ENCODE measurements at places on chromosomes 4 and X. TPM values are rescaled to one million over a fixed set of nuclear protein-coding genes. Genes with fewer than 3 reads are reported as not detected.
A peak's percentile ranks its signal among the peaks of the same experiment; 100 is the strongest.

GRCh38 chrX:44596277-44596676 is 53.6 kb upstream of the FUNDC1 start:
- H3K27ac ChIP-seq, result no peak overlapping the region
- DNase-seq, result no peak
- H3K4me1 ChIP-seq, result no peaks in the 10 kb centered on the region
- no peaks in the 10 kb centered on the region for H3K36me3 ChIP-seq
- H3K27me3 ChIP-seq, result no peaks in the 10 kb centered on the region

DNA sequence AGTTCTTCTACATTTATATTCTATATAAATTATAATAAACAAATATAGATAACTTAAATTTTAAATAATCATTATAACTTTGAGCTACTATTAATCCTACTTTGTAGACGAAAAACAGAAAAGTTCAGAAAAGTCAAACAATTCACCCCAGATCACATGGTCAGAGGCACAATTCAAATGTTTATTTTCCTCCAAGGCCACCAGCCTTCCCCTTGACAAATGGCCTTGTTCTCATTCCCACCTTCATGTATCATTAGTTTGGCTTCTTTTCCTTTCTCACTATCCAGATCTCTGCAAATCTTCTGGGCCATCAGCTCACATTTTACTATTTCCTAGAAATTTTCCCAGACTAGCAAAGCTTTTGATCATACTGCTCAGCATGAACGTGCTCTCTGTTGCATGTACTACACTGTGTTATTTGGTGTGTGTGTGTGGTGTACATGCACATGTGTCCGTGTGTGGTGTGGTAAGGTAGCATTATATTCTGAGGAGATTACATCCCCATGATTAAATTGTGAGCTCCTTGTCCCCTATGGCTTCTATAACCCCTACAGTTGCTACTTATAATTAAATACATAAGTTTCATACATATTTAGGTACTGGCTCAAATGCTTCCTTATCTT is 61.5 kb downstream of the ADGRA3 start:
- H3K4me1 ChIP-seq, result peaks cover 34% of the 10 kb centered on the region
- no peak for DNase-seq
- peak overlapping the region; percentile 37 for H3K27ac ChIP-seq

GRCh38 chr4:54547299-54548097 is 110.3 kb upstream of the KIT start:
- H3K4me3 ChIP-seq, result no peak overlapping the region
- H3K4me1 ChIP-seq, result no peaks in the 10 kb centered on the region
- H3K27me3 ChIP-seq, result no peaks in the 10 kb centered on the region
- H3K27ac ChIP-seq, result no peak overlapping the region
- H3K36me3 ChIP-seq, result no peaks in the 10 kb centered on the region
- no peak for DNase-seq

DNA sequence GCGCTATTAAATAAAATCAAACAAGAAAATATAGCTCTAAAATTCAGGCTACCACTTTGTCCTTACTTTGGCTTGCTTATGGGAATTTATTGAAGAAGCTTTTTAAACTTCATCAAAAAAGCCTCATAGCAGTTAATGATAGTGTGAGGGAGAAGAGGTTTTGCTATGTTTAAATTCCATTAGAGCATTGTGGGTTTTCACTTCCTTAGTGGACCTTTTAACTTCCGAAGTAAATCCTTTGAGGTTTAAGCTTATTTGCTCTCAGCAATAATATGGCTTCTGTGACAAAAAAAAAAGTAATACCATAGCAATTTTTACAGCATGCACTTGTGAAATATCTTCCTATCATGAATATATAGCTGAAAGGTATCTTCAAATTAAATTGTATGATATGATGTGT is 120.2 kb upstream of the NDST4 start:
- no peak overlapping the region for H3K27ac ChIP-seq
- H3K36me3 ChIP-seq, result no peaks in the 10 kb centered on the region
- no peaks in the 10 kb centered on the region for H3K4me1 ChIP-seq
- H3K4me3 ChIP-seq, result no peak overlapping the region
- H3K27me3 ChIP-seq, result peaks cover 2% of the 10 kb centered on the region
- no peak for DNase-seq

DNA sequence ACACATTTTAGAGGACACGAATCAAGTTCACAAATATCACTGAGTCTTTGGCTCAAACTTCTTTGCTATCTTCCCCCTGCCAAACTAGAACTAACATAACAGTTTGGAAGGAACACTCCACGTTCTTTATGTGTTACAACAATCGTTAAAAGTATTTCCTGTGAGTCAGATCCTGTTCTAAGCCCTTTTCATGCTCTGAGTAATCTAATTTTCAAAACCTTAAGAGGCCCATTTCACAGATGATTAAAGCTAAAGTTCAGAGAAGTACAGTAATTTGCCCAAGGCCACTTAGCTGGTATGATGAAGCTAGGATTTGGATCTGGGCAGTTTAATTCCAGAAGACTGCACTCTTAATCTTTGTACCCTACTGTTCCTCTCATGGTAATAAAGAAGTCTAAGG is 854.4 kb upstream of the INTU start:
- H3K27ac ChIP-seq, result no peak overlapping the region
- H3K36me3 ChIP-seq, result no peaks in the 10 kb centered on the region
- no peak for DNase-seq

DNA sequence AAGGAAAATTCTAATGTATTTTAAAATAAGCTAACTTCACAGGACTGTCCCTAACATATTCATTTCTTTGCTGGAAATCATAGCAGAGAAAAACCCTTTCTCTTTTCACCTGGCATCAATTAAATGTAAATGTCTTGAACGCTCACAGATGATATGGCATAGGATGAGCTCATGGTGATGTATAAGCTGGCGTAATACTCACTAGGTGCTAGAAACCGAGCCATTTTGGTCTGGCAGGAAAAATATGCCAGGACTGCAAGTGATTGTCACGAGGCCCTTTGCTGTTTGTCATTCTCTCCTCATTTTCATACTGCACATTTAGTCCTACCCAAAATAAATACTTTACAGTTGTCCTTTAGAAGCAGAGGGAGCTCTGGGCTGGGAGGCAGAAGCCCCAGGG is 222.7 kb upstream of the LNX1 start:
- no peaks in the 10 kb centered on the region for H3K36me3 ChIP-seq
- H3K4me1 ChIP-seq, result no peaks in the 10 kb centered on the region
- H3K4me3 ChIP-seq, result no peak overlapping the region
- no peak for DNase-seq
- H3K27me3 ChIP-seq, result no peaks in the 10 kb centered on the region

DNA sequence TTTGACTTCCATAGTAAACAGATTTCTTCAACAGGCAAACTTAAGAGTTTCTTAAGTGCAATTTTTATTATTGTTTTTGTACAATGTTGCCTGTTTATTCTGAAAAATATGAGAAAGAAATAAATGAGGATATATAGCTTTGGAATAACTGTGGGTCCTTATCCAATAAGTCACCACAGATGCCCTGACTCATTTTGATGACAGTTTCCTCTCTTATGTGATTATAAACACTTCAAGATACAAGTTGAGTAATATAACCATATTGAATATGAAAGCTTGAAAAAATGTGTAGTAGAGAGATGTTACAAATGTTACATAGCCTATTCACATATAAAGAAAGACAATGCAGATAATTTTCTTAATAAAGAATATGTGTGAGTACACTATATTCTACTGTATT is 931.6 kb downstream of the RAPGEF2 start:
- no peak overlapping the region for H3K4me3 ChIP-seq
- H3K27me3 ChIP-seq, result no peaks in the 10 kb centered on the region
- no peak for DNase-seq
- H3K4me1 ChIP-seq, result no peaks in the 10 kb centered on the region

GRCh38 chrX:154015581-154016264 is 4.0 kb downstream of the IRAK1 start:
- peaks cover 3% of the 10 kb centered on the region for H3K4me1 ChIP-seq
- no peaks in the 10 kb centered on the region for H3K36me3 ChIP-seq
- no peak overlapping the region for H3K4me3 ChIP-seq
- no peak overlapping the region for H3K27ac ChIP-seq

DNA sequence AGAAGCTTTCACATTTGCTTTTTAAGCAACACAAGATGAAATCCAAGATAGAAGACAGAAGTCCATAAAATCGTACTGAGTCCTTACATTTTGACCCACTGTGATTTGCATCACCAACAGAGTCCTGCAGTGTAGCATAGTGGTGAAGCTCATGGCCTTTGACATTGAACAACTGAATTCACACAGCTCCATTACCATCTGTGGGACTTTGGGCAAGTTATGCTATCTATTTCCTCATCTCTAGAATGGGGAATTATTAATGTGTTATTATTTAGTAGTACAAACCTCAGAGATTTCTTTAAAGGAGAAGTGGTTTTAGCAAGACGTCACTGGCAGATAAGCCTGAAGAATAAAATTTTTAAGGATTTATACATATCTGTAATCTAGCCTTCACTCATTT is 10.7 kb downstream of the GPRIN3 start:
- no peak for DNase-seq
- no peak overlapping the region for H3K4me3 ChIP-seq
- H3K4me1 ChIP-seq, result no peaks in the 10 kb centered on the region
- no peaks in the 10 kb centered on the region for H3K36me3 ChIP-seq
- no peaks in the 10 kb centered on the region for H3K27me3 ChIP-seq
- H3K27ac ChIP-seq, result no peak overlapping the region

GRCh38 chr4:82320351-82320750 is 53.4 kb downstream of the HNRNPD start:
- H3K27ac ChIP-seq, result no peak overlapping the region
- H3K4me1 ChIP-seq, result no peaks in the 10 kb centered on the region
- no peak overlapping the region for H3K4me3 ChIP-seq
- no peak for DNase-seq
- H3K36me3 ChIP-seq, result no peaks in the 10 kb centered on the region
- no peaks in the 10 kb centered on the region for H3K27me3 ChIP-seq

- DNase-seq, result no peak
- no peaks in the 10 kb centered on the region for H3K4me1 ChIP-seq
- no peaks in the 10 kb centered on the region for H3K36me3 ChIP-seq
- H3K27ac ChIP-seq, result no peak overlapping the region
Measured at GRCh38 chr4:9885958-9886357, 104.5 kb downstream of the DRD5 start.

DNA sequence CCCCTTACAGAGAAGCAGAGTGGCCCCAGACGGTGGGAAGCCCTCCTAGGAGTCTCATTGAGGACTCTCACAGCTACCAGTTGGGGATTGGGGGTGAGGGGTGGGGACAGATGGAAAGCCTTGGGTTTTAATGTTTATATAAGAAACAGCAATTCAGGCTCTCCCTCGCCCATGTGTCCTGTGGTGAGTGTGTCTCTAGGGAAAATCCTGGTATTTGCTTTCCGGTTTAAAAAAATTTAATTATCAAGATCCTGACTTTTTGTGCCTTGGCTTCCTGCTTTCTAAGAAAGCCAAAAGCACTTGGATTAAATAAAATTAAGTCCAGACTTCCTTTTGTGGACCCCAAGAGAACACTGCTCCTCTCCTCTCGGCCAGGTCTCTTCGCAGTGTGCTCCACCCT is 93.8 kb downstream of the SOWAHB start:
- no peaks in the 10 kb centered on the region for H3K36me3 ChIP-seq
- no peak overlapping the region for H3K4me3 ChIP-seq
- no peak overlapping the region for H3K27ac ChIP-seq
- no peak for DNase-seq
- no peaks in the 10 kb centered on the region for H3K27me3 ChIP-seq
- H3K4me1 ChIP-seq, result no peaks in the 10 kb centered on the region

- no peak overlapping the region for H3K27ac ChIP-seq
- H3K27me3 ChIP-seq, result no peaks in the 10 kb centered on the region
- H3K4me3 ChIP-seq, result no peak overlapping the region
- H3K4me1 ChIP-seq, result peaks cover 12% of the 10 kb centered on the region
- DNase-seq, result no peak
Measured at GRCh38 chr4:15013585-15013984, 11.3 kb downstream of the CPEB2 start.

GRCh38 chr4:129314781-129315180 is 218.8 kb downstream of the C4orf33 start:
- DNase-seq, result no peak
- no peak overlapping the region for H3K4me3 ChIP-seq
- H3K27ac ChIP-seq, result no peak overlapping the region
- H3K36me3 ChIP-seq, result no peaks in the 10 kb centered on the region
- H3K4me1 ChIP-seq, result no peaks in the 10 kb centered on the region

DNA sequence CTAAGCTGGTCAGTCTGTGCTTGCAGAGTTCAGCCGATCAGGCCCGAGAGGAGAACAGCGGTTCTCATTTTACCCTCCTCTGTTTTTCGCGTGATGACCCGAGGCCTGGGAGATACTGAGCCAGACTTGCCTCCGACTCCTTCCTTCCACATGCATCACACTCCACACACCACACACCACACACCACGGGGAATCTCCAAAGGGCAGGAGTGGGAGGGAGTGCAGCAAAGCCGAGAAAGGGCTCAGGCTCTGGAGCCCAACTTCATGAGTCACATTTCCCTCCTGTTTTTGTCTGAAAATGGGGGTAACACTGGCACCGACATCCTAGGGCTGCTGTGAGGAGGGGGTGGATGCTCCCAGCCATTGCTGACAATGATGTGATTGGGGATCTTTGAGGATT is 38.9 kb downstream of the TKTL1 start:
- H3K4me1 ChIP-seq, result no peaks in the 10 kb centered on the region
- DNase-seq, result no peak
- H3K36me3 ChIP-seq, result no peaks in the 10 kb centered on the region

DNA sequence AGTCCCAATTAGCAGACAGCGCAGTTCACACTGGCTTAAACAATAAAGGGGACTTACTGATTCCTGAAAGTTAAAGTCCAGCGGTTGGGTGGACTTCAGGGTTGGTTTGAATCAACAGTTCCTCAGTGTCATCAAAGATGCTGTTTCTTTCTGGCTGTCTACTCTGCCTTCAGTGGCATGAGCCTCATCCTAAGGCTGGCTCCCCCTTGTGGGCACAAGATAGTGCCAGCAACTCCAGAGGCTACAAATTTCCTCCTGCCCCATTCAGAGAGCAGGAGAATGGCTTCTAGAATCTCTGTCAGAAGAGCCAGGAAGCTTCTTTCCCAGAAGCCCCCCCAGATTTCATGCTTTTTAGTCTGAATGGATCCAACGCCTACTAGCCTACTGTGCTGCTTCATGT is 82.4 kb upstream of the MTM1 start:
- DNase-seq, result peak; percentile 28
- no peak overlapping the region for H3K27ac ChIP-seq
- H3K36me3 ChIP-seq, result no peaks in the 10 kb centered on the region
- H3K4me1 ChIP-seq, result no peaks in the 10 kb centered on the region
- H3K27me3 ChIP-seq, result no peaks in the 10 kb centered on the region

The MAGEA9B gene
- polyA plus RNA-seq, result not detected

The EGF gene
- polyA plus RNA-seq, result 2.5 TPM

The CLCN4 gene
- polyA plus RNA-seq, result 4.1 TPM

The LRAT gene
- polyA plus RNA-seq, result 0.01 TPM

The AKAP4 gene
- not detected for polyA plus RNA-seq

The ITM2A gene
- 20.8 TPM for polyA plus RNA-seq

The MAGEA4 gene
- not detected for polyA plus RNA-seq

The REPS2 gene
- polyA plus RNA-seq, result 0.39 TPM

The MAGEA10 gene
- not detected for polyA plus RNA-seq

The OCRL gene
- polyA plus RNA-seq, result 11.3 TPM

The SHROOM2 gene
- polyA plus RNA-seq, result 0.06 TPM

The BTC gene
- polyA plus RNA-seq, result 0.18 TPM

The GAGE13 gene
- polyA plus RNA-seq, result not detected

The SMIM43 gene
- polyA plus RNA-seq, result 0.03 TPM
